ENCODE measurements at places on chromosomes 1 and 21.

- no peak for DNase-seq
These were observed 53.8 kb downstream of the MAST2 start for GRCh38 chr1:45857101-45857700.

- no peak for DNase-seq
These were observed 71.4 kb downstream of the PRDM16 start for GRCh38 chr1:3140437-3140836.

- no peak for DNase-seq
These were observed 33.7 kb downstream of the PABPC4 start for GRCh38 chr1:39542924-39543323.

DNA sequence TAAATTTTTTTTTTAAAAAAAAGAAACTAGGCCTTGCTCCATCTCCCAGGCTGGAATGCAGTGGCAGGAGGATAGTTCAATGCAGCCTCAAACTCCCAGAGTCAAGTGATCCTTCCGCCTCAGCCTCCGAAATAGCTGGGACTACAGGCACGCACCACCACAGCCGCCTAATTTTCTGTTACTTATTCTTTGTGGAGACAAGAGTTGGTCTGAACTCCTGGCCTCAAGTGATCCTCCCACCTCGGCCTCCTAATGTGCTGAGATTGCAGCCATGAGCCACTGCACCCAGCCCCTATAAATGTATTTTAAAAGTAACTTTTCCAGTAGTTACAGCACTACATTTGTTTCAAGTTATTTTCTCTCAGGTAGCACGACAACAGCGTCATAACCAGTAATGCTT, 2.3 kb downstream of the BRWD1 start:
- DNase-seq: no peak

GRCh38 chr21:45768011-45768739, 124.7 kb downstream of the PCBP3 start:
- no peak for DNase-seq
